ENCODE measurements at places on chromosomes 7 and 10.

DNA sequence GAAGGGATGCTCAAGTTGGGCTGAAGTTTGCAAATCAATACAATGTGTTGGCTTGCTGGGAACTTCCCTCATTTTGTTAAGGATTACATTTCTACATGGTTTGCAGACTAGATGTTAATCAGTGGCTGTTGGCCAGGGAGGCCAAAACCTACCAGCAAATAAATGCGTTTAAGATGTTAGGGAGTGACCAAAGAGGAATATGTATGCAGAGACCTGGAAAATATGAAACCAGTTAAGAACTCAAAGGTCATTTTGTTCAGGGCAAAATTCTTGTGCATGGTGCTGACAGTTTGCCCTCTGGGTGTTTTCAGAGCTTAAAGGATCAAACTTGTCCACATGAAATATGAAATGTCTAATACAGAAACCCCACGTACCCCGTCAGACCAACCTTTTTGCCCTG, 30.3 kb downstream of the GATA3 start:
- no peak for DNase-seq

DNA sequence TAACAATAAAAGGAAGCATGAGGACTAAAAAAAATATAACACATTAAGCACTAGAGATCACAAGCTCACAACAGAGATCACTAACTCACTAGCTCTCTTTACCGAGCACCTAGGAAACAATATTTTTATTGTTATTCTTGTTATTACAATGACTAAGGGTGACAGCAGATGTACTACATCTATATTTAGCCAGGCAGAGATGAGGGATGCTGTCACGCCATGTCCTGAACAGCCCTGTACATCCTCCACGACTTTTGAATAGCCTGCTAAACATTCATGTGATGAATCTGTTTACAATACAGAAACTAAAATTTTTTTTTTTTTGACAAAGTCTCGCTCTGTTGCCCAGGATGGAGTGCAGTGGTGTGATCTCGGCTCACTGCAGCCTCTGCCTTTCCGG, 22.7 kb downstream of the FAM133B start:
- no peak for DNase-seq

DNA sequence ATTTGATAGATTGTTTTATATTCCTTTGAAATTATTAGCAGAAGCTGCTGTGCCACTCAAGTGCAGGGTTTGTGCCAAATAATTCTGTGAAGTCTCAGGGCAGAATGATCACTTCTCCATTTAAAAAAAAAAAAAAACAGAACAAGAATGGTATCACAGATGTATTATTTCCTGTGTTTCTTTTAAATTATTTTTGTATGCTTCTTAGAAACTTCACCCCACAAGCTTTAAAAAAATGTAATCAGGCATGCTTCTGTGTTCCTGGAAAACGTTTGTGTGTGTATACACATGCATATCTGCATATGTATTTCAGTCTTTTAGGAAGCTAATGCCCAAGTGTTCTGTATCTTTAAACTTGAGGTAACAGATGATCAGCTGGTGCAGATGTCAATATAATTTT, 6.3 kb upstream of the CD36 start:
- no peak for DNase-seq

DNA sequence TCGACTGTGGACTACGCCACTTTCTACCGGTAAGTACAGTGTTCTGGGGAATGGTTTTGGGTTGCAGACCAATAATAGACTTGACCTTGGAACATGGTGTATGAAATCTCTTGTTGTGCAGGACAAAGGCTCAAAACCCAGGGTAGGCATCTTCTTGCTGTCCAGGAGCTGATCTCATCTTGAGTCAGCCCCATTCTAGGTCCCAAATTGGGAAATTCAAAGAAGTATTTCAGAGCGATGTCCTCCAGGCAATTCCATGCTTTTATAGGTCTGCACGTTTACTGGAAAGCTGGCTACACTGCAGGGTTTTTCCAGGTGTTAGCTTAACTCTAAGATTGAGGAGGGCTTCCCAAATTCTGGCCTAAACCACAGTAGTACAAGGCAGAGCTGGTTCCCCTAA, 180.7 kb downstream of the BMPER start:
- no peak for DNase-seq

DNA sequence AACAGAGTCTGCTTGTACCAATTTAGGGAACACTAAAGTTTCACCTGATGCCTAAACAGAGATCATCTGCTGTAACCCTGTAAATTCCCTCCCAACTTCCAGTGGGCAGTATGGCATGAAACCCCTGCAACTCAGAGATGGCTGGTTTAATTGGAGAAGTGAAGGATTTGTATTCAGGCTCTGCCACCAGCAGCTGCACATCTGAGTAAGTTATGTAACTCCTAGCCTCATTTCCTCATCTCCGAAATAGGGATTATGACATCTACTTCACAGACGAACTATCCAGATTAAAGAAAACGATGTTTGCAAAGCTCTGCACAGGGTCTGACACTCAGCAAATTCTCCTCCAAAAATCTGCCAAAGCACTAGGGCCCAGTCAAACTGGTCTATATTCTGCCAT, 493.0 kb downstream of the KCNMA1 start:
- DNase-seq, result no peak
